ENCODE measurements at places on chromosomes 3 and 15.
A peak's percentile ranks its signal among the peaks of the same experiment; 100 is the strongest.

DNA sequence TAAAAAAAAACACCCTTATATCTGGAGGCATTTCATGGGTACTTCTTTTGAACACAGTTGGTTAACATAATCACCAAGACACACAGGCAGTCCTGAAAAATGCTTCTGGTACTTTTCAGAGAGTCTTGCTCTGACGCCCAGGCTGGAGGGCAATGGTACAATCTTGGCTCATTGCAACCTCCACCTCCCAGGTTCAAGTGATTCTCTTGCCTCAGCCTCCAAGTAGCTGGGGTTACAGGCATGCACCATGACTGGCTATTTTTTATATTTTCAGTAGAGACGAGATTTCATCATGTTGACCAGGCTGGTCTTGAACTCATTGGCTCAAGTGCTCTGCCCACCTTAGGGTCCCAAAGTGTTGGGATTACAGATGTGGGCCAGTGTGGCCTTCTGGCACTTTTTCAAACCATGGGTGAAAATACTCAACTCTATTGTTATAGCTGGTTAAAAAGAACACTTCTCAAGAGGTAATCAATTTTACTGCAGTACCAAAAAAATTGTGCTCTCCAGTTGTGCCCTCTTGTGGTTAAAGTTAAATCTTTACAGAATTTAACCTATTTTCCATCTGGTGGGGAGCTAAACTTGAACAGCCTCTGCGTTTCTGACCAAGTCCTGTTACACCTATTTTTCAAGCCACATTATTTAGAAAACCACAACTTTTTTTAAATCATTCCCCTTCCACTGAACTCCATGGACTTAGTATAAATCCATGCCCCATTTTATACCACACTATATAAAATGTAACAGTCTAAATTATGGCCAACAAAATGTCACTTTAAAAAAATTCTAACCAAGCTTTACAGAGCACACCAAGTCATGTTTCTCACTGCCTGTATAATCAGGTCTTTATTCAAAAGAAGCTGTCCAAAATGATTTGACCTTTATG is 1.2 kb upstream of the SNAPC5 start:
- DNase-seq = peak; percentile 48

DNA sequence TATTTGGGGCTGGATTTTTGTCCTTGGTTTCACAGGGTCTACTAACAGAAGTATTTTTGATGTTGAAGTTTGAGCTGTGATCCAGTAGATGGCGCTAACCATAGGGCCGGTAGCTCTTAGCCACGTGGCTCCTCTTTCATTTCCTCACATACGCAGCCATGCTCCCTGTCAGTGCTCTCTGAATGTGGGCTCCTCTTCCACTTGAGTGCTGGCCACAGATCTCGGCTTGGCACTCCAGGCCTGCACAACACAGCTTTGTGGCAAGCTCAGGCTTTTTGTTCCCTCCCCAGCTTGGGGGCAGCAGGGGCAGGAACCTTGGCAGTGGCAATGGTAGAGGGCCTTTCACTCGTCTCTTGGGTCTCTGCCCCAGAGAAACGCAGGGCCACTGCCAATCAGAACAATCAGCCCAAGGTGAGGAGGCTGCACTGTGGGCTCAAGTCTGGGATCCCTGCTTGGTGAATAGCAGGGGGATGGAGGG is 18.6 kb upstream of the DNAAF4 start:
- DNase-seq = peak; percentile 20

DNA sequence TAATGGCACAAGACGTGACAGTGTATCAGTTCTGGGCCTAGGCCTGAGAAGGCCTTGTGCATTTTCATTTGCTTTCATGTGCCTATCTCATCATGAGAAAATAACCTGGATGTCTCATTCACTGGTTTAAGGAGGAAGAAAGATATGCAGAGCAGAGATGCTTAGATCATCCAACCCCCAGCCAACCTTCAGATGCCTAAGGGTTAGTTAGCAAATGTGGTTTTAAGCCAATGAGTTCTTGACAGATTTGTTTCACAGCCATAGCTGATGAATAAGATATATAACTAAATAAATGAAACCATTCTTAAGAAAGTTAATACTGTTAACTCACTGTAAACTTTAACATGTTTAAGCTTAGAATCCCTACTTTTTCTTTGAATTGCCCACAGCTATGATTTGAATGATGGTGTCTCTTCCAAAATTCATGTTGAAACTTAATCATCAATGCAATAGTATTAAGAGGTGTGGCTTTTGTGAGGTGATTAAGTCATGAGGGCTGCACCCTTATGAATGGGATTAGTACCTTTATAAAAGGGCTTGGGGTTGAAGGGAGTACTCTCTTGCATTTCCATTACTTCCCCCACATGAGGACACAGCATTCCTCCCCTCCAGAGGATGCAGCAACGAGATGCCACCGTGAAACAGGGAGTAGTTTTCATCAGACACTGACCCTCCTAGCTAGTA is 324.6 kb upstream of the TBC1D5 start:
- DNase-seq = no peak

DNA sequence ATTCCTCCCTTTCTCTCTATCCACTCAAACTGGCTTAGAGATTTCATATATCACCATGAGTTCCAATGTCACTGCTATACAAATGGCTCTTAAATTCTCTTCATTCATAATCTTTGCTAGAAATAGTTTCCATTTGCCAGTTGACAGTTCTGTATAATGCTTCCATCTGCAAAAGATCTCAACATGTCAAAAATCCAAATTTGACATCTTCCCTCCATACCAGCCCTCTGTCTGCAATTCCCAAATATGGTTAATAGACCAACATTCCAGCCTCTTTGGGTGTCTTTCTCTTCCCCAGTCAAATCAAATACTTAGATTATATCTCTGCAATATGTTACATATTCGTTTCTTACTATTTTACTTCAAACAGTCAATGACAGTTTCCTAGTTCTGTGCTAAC is 64.2 kb upstream of the SERPINI2 start:
- no peak for DNase-seq

- peak; percentile 53 for DNase-seq
Measured at GRCh38 chr3:33652736-33653135, 65.3 kb downstream of the CLASP2 start.

- no peak for DNase-seq
Measured at GRCh38 chr15:61011576-61012336, 217.3 kb downstream of the RORA start.

GRCh38 chr15:51494411-51495314 is 127.9 kb downstream of the DMXL2 start:
- no peak for DNase-seq

DNA sequence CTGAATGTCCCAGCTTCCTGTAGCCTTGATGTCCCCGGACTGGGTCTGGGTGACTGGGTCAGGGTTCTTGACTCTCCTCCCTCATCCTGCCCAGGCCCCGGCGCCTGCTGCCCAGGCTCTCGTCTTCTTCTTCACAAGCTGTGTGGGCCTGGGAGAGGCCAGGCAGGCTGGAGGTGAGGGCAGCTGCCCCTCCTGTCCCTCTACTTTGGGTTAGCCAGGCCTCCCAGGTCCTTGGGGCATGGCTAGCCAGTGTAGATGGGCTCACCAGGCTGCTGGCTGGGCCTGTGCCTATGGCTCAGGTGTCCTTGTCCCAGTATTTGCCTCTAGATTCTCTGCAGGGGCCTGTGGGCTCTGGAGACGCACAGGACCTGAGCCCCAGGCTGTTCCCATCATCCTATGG is 31.8 kb downstream of the TKT start:
- DNase-seq = no peak

- no peak for DNase-seq
Measured at GRCh38 chr3:182567700-182568099, 225.6 kb upstream of the ATP11B start.

GRCh38 chr3:20185331-20185678 is 701 bp downstream of the SGO1 start:
- peak; percentile 10 for DNase-seq

DNA sequence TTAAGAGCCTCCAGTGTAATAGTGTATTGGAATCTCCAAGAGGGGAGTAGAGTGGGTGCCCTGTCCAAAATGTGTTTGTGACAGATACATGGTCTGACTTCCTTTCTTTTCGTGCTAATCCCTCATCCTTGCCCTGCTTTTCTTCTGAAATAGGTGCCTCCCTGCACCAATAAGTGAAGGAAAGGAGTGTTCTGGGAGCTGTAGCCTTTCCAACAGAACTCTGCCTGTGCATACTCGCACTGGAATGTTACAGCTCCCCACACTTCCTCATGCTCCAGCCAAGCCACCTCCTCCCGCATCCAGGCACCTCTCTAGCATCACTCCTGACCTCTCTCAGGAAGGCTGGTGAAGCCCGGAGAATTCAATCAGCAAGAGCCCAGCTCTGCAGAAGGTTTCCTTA is 478.0 kb downstream of the GABRG3 start:
- DNase-seq = no peak

- no peak for DNase-seq
Measured at GRCh38 chr3:30749230-30749629, 142.8 kb downstream of the TGFBR2 start.

GRCh38 chr15:41408234-41408641 is 5.9 kb upstream of the NDUFAF1 start:
- no peak for DNase-seq

GRCh38 chr3:26099692-26100091 is 309.8 kb downstream of the OXSM start:
- DNase-seq = no peak

GRCh38 chr3:56303487-56303886 is 164.8 kb downstream of the ERC2 start:
- DNase-seq = no peak

DNA sequence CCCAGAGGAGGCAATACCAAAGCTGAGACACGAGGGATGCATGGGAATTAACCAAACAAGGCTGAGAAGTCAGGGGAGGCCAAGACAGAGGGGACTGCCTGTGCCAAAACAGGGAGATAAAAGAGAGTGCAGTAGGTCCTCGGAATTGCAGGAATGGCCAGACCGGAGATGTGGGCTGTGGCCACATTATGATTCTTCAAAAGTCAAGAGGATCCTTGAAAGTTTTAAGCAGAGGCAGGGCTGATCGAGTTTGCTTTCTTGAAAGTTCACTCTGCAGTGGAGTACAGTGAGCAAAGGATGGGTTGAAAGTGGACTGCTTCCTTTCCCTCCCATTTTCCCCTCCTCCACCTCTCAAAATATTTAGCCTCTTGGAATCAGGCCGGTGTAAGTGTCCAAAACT is 73.9 kb upstream of the ADAMTS9 start:
- DNase-seq = no peak

GRCh38 chr3:23067116-23067515 is 136.0 kb upstream of the UBE2E2 start:
- no peak for DNase-seq
